Hepatic stellate cell (primary cell): ENCODE measurements at places on chromosomes 1 and 21.

DNA sequence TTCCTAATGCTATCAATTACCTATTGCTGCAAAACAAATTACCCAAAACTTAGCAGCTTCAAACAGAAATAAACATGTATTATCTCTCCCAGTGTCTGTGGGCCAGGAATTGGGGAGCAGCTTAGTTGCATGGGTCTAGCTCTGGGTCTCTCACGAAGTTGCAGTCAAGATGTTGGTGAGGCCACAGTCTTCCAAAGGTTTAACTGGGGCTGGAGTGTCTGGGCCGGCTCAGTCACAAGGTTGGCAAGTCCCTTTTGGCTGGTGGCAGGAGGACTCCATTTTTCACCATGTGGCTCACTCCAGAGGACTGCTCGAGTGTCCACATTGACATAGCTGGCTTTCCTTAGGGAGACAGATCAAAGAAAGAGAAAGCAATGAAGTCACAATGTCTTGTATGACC lies 5.0 kb upstream of the LRP8 start:
- DNase-seq = no peak

DNA sequence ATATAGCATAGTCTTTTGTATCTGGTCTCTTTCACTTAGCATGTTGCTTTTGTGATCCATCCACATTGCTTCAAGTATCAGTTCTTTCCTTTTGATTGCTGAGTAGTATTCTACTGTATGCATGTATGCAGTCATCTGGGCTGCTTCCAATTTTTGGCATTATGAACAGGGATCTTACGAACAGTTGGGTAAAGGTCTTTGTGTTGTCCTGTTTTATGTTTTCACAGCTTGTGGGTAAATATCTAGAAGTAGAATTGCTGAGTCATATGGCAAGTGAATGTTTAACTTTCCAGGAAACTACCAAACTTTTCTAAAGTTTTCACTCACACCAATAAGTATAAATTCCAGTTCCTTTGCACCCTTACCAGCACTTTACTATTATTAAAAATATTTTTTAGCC lies 60.9 kb downstream of the LHX4 start:
- no peak for DNase-seq

GRCh38 chr21:42016364-42016985 lies 6.3 kb upstream of the ZBTB21 start:
- no peak for DNase-seq

DNA sequence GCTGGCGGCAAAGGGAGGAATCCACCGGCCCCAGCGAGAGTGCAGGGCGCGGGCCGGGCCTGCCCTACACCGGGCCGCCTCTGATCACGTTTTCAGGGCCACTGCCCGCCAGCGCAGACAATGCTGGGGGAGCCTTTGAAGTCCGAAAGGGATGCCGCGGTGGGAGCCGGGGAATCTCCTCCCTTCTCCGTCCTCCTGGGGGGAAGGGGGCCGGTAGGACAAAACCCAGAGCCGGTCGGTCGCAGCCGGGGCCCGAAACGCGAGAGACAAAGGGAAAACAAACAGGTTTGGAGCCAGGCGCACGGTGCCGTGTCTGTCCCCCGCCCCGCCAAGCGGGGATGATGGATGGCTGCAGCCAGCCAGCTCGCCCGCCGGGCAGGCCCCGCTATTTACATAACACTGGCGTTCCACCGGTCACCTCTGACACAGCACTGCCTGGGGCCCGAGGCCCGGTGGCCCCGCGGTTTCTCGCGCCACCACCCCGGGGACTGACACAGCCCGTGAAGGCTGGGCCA lies 92.0 kb downstream of the CASZ1 start:
- DNase-seq = no peak

- peak; percentile 92 for DNase-seq
Observed at GRCh38 chr1:23634840-23635651, 56.6 kb upstream of the RPL11 start.

- peak; percentile 45 for DNase-seq
Observed at GRCh38 chr1:51768971-51769588, 109.4 kb downstream of the NRDC start.

DNA sequence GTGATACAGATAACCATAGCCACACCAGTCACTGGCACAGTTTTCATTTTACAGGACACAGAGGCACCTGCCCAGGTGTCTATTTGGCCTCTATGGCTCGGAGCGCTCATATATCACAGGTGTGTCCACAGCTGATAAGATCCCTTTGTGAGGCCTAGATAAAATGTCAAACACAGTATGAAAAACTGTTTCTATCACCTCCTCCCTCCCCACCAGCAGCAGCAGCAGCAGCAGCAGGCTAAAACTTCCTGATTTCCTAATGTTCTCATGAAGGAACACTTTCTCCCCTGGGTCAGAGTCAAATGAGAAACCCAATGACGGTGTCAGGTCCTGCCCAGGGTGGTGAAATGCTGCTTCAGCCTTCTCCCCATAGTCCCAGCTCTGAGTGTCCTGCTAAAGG lies 24.4 kb downstream of the ELAPOR1 start:
- no peak for DNase-seq
